Dermis blood vessel endothelial cell (primary cell): ENCODE measurements at places on chromosomes 11 and 22.
A peak's percentile ranks its signal among the peaks of the same experiment; 100 is the strongest.

- peak; percentile 91 for DNase-seq
These were observed 3.3 kb downstream of the VSIG2 start for GRCh38 chr11:124748481-124749343.

GRCh38 chr11:60314635-60315321 is 12.3 kb upstream of the MS4A6E start:
- DNase-seq = peak; percentile 18

DNA sequence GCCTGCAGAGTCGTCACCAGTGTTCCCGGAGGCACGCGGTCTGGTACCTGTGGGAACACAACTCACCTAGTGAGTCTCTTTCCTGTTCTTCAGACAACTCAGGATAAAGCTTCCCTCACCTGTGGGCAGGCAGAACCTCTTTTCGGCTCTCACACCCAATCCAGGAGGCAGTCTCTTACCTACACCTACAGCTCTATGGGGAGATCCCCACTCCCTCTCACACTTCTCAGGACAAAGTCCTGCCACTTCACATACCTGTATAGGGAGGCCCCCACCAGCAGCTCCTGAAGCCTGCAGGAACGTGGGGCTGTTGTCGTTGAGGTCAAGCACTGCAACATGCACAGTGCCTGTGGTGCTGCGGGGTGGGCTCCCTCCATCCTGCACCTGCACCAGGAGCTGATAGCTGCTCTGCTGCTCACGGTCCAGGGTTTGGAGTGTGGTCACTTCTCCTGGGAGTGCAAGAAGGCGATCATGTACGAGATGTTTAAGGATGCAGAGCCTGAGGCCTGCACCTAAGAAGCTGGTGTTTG is 12.2 kb upstream of the TPP1 start:
- no peak for DNase-seq

DNA sequence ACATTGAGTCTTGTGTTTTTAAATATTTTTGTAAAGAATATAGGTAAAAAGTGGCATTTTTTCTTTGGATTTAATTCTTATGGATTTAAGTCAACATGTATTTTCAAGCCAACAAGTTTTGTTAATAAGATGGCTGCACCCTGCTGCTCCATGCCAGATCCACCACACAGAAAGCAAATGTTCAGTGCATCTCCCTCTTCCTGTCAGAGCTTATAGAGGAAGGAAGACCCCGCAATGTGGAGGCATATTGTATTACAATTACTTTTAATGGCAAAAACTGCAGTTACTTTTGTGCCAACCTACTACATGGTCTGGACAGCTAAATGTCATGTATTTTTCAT is 333 bp upstream of the CD3E start:
- no peak for DNase-seq

- no peak for DNase-seq
These were observed 24.5 kb downstream of the MMP20 start for GRCh38 chr11:102600666-102601065.

DNA sequence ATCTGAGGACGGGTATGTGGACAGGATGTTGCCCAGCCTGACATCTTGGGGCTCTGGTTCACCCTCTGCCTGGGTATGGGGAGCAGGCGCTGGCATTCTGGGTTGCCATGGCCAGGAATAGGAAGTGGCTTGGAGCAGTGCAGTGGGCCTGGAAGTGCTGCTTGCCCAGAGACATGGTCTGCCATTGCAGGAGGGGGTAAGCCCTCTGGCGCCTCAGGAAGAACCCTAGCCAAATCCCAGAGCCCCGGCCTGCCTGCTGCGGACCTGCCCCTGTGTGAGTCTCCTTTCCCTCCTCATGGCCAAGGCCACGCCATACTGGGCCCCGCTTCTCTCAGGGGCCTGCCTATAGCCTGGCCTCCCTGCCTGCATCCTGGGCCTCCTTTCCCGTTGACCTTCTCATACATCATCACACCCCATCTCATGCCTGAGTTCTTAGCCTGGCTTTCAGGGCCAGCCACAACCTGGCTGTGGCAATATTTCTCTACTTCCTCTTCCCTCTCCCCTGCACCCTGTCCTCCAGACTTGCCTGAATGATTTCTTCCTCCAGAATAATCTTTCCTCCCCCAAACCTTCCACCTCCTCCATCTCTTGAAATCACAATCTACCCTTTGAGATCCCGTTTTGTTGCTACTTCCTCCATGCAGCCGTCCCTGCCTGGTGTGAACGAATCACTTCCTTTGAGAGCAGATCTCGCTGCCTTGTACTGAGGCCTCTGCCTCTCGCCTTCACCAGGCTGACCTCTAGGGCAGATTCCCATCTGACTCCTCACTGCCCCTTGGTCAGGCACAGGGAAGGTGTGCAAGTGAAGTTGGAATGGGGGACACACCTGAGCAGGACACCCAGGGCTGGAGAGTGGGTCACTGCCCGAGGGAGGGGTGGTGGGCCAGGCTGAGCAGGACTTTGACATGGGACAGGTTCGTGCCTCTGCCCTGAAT is 5.2 kb downstream of the CAPN5 start:
- DNase-seq = peak; percentile 40

DNA sequence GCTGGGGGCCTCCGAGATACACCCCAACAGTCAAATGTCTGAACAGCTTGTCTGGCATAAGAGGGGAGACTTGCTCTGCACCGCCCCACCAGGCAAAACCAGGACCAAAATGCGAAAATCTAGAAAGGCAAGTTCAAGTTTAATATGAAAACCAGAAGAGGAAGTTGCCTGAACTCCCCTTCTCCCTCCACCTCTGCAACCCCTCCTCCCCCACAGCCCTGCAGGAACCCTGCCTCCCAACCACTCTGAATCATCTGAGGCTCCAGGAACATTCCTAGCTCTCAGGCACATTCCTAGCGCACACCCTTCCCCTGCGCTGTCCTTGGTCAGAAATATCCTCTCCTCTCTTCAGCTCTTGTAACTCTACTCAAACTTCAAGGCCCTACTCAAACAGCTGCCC is 36.7 kb downstream of the ISX start:
- DNase-seq = no peak

- DNase-seq = no peak
These were observed 376.8 kb downstream of the TBC1D22A start for GRCh38 chr22:47139013-47139789.

DNA sequence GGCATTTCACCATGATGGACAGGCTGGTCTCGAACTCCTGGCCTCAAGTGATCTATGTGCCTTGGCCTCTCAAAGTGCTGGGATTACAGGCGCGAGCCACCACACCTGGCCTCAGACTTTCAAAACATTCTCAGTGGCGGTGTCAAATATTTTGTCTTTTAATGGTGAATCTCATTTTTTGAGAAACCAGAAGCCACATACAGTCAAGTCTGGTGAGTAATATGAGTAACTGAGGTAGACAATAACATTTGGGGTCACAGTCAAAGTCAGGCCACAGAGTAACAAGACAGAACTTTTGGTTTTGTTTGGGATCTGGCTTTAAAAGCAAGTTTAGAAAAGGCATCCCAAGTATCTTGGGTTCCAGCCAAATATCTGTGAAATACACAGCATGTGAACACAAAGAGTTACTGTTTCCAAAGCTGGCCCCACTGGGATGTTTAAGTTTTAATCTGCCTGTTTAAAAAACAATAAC is 5.6 kb upstream of the TMA7B start:
- peak; percentile 45 for DNase-seq

GRCh38 chr11:57336111-57336666 is 497 bp upstream of the SSRP1 start:
- DNase-seq = no peak

DNA sequence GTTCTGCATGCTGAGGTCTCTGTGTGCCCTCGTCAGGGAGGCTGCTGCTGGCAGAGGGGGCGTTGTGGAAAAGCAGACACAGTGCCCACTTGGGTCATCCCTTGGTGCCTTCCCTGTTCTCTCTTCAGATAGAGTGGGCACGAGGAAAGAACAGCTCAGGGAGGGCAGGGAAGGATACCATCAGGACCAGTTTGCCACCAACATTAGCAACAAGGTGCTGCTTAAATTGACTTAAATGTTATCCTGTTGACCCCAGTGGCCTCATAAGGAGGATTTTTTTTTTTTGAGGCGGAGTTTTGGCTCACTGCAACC is 91.2 kb downstream of the BCR start:
- no peak for DNase-seq

- DNase-seq = no peak
These were observed 377.3 kb downstream of the FAM181B start for GRCh38 chr11:82356316-82356715.

- no peak for DNase-seq
These were observed 55.0 kb downstream of the MICAL2 start for GRCh38 chr11:12165237-12165875.

DNA sequence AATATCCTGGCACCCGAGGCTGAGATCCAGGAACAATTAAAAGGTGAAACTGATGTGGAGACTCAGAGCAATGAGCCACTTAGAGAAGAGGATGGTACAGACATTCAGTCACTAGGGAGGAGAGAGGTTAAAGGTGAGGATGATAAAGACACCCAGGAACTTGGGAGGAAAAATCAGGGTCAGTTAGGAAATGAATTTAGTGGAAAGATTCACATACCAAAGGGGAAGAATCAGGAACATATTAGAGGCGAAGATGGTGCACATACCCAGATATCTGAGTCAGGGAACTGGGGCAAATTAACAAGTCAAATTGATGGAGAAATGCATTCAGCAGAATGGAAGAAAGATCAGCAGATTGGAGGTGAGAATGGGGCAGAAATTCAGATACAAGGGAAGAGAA is 4.1 kb upstream of the MEI1 start:
- no peak for DNase-seq
